ENCODE measurements at places on chromosomes 1 and 21.

DNA sequence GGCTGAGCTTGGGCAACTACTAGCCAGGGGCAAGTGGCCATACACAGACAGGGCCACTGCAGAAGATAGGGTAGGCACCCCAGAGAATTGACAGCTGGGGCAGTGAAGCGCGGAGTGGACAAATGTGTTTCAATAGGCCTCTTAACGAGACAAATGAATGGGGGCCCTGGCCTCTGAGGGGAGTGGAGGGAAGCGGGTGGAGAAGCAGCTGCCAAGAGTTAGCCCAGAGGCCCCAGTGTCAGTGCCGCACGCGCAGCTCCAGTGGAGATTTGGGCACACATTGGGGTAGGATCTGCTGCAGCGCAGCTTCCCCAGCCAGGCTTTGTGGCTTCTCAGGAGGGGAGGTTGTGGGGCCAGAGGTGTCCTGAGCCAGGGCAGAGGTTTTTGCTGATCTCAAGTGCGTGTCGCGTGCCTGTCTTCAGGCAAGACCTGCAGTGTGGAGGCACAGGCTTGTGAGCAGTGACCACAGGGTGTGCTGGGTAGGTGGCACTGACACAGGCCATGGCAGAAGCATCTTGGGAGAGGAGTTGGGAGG lies 16.9 kb downstream of the PTPRF start:
- peak; percentile 83 for DNase-seq

GRCh38 chr1:184035719-184036516 lies 1.6 kb downstream of the COLGALT2 start:
- peak; percentile 64 for DNase-seq

DNA sequence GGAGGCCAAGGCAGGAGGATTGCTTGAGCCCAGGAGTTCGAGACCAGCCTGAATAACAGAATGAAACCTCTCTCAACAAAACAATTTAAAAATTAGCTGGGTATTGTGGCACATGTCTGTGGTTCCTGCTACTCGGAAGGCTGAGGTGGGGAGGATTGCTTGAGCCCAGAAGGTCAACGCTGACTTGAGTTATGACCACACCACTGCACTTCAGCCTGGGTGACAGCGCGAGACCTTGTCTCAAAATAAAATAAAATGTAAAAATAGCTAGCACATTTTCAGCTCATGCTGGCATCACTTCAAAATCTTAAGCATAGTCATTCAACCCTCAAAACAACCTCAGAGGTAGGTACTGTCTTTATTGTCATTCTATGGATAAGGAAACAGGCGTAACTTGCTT lies 6.4 kb downstream of the JAK1 start:
- DNase-seq, result no peak

DNA sequence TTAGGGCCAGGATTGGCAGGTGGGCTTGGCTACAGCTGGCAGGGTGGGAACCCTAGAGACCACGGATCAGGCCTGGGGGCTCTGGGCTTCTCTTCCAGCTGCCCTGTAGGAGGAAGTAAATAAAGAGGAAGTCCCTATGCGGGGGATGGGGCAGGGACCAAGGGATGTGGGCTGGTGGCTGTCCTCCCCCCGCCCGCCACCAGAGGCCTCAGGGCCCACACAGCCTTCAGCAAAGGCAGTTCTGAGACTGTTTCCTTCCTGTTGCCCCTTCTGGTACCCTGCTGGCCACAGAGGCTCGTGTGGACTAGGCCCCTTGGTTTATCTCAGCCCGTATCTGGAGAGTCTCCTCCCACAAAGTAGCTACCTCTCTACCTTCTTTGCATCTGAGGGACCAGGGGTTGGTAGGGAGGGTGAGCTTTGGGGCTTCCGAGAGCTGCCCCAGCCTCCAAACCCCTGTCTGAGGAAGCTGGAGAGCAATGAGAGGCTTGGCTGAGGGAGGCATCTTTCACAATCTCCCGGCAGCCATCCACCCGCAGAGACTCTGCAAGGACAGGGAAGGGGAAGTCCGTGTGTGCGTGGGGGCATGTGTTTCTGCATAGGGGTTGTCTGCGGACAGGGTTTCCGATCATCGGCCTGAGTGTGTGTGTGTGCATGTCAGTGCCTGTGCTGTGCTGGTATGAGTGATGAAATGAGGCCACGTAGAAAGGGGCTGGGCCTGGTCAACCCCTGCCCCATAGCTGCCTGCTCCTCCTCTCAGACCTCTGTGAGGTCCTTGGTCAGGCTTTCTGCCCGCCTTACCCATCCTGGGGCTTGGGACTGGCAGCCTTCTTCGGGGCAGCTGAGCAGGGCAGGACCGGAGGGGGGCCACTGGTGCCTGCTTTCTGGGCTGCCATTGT lies 12.5 kb downstream of the RPS6KA1 start:
- DNase-seq, result peak; percentile 73

DNA sequence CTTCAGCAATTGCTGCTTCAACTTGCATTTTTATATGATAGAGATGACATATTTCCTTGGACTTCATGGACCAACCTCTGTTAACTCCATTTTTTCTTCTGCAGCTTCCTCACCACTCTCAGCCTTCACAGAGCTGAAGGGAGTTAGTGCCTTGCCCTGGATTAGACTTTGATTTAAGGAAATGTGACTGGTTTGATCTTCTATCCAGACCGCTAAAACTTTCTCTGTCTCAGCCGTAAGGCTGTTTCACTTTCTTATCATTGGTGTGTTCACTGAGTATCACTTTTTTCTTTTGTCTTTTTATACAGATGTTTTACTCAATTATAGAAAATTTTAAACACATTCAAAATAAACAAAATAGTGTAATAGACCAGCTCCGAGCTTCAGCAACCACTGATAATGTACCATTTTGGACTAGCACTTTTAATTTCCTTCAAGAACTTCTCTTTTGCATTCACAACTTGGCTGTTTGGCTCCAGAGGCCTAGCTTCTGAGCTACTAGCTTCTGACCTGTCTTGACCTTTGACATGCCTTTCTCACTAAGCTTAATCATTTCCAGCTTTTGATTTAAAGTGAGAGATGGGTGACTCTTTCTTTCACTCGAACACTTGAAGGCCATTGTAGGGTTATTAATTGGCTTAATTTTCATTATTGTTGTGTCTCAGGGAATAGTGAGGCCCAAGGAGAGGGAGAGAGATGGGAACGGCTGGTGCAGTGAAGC lies 9.3 kb downstream of the NEK7 start:
- DNase-seq, result no peak

- peak; percentile 66 for DNase-seq
These were observed 10.9 kb upstream of the BOLA1 start for GRCh38 chr1:149888247-149888998.

DNA sequence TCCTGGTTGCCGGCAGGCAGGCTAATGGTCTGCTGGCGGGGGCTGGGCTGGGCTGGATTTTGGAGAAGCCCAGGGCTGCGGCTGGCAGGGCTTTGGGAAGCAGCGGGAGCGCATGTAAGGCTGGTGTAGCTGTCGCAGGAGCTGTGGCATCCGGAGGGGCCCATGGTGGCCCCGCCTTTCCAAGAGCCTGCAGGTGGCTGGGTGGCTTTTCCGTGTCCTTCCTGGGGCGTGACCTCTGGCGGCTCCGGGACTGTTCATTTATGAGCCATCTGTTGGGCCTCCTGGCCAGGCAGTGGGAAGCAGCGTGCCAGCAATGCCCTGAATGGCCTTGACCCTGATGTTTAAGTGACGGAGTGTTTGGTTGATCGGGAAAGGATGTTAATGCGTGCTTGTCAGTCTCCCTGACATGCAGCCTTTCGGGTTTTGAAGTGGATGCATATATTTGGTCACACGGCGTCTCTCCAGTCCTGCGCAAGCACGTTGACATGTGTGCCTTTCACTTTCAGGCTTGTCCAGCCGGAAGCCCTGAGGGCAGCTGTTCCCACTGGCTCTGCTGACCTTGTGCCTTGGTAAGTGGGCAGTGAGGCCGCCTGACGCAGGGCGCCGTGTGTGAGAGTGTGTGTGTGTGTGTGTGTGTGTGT lies 38.5 kb downstream of the AGPAT3 start:
- DNase-seq, result no peak

GRCh38 chr1:94351481-94351880 lies 66.7 kb upstream of the ABCD3 start:
- no peak for DNase-seq
